Kidney epithelial cell (primary cell): ENCODE measurements at places on chromosomes 1 and 21. TPM values are rescaled to one million over a fixed set of nuclear protein-coding genes. Genes with fewer than 3 reads are reported as not detected.

DNA sequence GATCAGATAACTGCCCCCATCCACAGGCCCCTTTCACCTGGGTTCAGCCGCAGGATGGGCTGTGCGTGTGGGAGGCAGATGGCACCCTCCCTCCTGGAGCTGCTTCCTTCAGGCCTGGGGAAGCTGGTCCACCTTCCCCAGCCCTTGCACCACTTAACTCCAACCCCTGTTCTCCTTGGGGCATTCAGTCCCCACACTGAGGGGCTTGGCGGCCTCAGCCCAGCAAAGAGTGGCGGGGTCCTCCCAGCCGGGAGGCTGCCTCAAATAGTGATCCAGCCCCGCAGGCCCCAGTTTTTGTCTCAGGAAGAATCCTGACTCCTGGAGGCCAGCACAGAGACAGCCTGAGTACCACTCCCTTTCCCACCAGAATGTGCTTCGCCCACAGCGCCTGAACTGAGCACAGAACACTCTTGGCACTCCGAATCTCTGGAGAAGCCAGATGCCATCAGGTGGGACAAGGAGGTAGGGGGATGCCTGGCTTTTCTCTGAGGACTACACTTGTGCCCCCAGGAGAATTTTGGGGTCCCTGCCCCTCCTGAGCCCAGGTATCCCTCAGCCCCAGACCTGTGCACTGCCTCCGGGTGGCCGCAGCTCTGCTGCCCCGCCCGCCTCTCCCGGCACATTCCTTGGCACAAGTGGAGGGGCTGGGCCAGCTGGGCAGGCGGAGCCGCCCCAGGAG lies 936 bp downstream of the PAQR6 start:
- no peak for DNase-seq

- DNase-seq = no peak
Observed at GRCh38 chr21:16840538-16840937, 672.3 kb upstream of the CXADR start.

SELP gene
- not detected in 2 replicates for total RNA-seq

GRCh38 chr1:147748676-147749350 lies 11.6 kb downstream of the GJA5 start:
- DNase-seq = no peak

DNA sequence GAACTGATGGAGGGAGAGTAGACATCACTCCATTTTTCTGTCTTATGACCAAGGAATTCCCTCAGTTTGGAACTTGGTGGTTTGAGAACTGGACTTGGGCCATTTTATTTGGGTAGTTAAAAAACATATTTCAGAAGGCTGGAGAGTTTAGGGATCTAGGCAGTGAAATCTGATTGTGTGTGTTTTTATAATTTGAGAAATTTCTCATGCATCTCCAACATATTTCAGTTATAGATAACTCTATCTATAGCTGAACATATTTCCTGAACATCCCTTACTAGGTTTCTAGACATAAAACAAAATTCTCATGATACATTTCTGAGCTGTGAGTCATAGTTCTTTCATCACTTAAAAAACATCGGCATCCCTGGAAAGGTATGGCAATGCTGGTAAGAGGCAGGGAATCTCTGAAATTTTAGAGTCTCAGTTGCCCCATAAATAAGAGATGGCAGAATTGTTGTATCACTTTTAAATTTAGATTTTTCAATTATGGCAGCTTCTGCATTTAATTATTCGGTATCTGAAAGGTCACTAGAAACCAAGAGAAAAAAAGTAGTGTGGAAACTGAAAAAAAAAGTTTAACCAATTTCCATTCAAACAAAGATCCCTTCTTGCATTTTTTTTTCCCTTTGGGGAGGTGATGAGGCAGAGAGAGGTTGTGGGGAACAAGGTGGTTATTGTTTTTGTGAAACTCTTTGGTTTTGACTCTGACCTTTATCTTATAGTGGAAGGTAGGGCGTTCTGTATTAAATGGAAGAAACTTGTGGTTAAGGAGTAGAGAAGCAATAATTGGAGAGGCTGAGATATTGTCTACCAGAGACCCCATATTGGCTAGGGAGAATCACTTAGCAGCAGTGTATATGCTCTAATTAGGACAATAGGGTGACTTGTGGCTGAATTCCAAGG lies 102.9 kb downstream of the FASLG start:
- DNase-seq = no peak

DNA sequence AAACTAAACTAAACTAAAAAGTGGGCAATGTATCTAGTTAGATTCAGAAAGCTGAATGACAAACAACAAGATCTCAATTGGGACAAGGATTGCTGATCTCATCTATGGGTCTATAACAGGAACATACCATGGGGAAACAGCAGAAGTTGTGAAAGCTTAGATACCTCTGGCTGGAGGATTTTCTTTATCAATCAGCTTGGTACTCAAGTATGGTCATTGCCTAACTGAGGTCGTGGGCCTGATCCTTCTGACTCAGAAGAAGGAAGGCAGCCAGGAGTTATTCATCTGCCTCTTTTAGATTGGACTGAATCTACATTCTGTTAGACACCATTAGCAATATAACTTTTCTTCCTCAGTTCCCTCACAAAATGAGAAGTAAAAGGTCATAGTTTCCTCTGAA lies 39.7 kb downstream of the DNTTIP2 start:
- no peak for DNase-seq

- no peak for DNase-seq
Observed at GRCh38 chr1:164563721-164564360, 4.9 kb downstream of the PBX1 start.

RAP1GAP gene
- total RNA-seq = 7.1 and 9.0 TPM in 2 replicates

DNA sequence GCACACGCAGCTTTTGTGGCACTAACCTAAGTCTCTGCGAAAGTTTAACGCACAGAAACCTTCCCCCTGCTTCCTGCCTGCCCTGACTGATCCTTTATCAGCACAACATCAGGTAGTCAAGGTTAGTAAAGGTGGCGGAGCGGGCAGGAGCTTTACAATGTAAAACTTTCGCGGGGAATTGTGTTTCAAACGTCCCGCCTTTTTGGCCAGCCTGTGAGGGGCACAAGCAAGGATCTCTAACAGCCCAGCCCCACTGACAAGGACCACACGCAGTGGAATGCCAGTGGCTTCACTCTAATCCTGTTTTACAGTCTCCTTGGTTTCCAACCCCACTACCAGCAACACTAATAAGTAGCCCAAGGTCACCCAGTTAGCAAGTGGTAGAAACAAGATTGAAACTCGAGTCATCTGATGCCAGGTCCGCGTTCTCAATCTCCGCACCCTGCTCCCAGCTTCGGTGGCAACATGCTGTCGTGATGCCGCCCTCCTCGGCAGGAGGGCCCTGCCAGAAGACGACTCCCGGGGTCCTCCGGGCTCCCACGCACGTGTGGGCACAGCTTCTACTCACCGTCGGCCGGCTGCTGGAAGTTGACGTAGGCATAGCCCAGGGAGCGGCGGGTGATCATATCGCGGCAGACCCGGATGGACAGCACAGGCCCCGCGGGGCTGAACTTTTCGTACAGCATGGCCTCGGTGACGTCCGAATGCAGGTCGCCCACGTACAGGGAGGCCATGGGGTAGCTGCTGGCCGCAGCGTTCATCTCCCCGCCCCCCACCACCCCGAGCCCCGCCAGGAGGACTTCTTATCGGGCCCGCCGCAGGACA lies 1.2 kb downstream of the PABPC4 start:
- DNase-seq = no peak

DNA sequence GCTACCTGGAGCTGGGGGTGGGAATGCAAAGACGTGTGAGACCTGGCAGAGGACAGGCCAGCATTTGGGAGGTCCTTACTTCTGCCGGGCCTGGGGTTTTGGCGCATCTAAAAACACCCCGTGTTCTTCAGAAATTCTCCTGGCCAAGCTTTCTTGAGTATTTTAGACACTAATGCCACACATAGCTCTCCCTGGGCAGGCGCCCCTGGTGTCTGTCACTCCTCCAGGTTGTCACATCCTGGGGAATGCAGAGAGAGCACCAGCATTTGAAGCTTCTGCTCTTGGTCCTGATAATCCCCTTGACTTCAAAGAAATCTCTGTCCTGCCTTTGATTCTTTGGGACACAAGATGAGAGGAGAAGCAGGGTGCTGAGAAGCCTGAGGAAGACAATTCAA lies 6.0 kb downstream of the CAPN9 start:
- DNase-seq = no peak

HLX gene
- total RNA-seq = 0.68 and 3.2 TPM in 2 replicates

DNA sequence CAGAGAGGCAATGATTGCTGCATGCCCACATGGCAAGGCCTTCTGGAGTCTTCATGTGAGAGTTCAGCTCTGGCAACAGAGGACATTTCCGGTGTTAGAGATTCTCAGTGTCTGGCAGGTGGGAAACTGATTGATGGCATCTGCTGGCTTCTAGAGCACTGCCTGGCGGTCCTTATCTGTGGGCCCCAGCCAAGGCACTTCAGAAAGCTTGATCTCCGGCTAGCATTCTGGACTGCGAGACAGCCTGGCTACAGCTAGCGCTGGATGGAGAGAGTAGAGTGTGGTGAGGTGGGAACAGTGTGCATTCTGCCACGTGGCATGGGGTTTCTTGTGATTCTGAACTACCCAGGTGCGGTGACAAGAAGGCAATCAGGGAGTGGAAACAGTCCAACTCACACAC lies 9.4 kb downstream of the ZNF678 start:
- no peak for DNase-seq

NCMAP gene
- total RNA-seq = 1.2 and 1.5 TPM in 2 replicates

GRCh38 chr1:172774561-172774960 lies 115.7 kb downstream of the FASLG start:
- DNase-seq = no peak

DNA sequence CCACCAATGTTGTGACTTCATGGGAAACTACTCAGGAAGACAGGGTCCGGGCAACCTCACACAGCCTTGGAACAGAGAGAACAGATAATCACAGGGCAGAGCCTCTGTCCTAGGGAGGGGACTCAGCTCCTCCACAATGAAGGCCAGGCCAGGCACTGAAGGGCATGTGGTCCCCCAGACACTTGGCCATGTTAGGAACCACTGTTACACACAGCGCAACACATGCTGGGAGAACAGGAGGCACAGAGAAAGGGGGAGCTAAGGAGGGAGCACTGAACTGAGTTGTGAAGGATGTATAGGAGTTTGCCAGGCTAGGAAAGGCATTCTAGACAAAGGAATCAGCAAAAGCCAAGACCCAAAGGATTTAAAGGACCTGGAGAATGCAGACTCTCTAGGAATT lies 127.6 kb downstream of the DMRTB1 start:
- DNase-seq = no peak

TTC22 gene
- total RNA-seq = 5.3 and 5.7 TPM in 2 replicates

OR2L2 gene
- not detected in 2 replicates for total RNA-seq

HP1BP3 gene
- 101 and 122 TPM in 2 replicates for total RNA-seq

DNA sequence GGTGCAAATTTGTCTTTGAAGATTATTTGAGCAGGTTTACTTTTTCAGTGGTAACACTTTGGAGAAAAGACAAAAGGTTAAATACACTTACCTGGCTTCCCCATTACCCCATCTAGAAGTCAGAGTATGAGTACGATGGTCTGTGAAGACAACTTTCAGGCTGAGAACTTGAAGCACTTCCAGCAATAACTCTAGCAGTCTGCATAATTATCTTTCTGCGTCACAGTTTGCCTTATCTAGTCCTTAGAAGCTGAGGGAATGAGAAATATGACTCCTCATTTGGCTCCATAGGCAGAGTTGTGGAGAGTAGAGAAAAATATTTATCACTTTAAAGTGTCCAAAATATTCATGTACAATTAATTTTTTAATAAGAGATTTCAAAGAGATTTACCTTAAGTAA lies 323.4 kb upstream of the CAMK1G start:
- no peak for DNase-seq

GRCh38 chr1:170321113-170321512 lies 175.4 kb downstream of the NTMT2 start:
- no peak for DNase-seq

GRCh38 chr1:168509875-168510791 lies 33.7 kb downstream of the XCL2 start:
- no peak for DNase-seq

ZNF695 gene
- total RNA-seq = 2.2 and 2.9 TPM in 2 replicates

DNA sequence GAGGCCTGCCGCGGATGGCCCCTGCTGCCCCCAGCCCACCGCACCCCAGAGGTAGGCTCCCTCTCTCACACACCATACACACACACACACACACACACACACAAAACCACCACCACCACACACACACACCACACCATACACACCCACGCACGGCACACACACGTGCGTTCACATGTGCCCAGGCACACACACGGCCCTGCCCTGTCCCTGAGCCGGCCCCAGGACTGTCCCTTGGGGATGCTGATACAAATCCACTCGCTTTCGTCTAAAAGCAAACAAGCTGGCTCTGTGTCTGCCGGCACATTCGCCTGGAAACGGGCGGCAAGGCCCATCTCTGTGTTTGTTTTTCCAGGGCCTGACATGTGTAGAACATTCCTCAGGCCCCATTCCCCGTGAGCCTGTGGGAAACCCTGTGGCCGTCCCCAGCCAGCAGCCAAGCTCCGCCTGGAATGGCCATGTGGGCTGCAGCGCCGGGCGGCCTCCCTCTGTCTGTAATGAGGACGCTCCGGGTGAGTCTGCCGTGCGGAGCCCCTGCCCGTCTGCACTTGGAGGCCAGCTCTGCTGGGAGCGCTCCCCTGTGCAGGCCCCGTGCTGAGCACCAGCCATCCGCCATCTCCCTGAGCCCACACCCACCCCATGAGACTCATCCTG lies 67.4 kb downstream of the DMRTB1 start:
- no peak for DNase-seq

NECAP2 gene
- total RNA-seq = 135 and 145 TPM in 2 replicates

CAMK2N1 gene
- 39.8 and 42.6 TPM in 2 replicates for total RNA-seq

GRCh38 chr1:50873458-50874187 lies 86.4 kb downstream of the FAF1 start:
- peak; percentile 23 for DNase-seq

RAB7B gene
- total RNA-seq = 0.13 TPM in 1 of 2 replicates, not detected in the other

GRCh38 chr1:24699628-24700027 lies 45.6 kb upstream of the CLIC4 start:
- DNase-seq = no peak

GRCh38 chr1:166089804-166090203 lies 77.0 kb downstream of the FAM78B start:
- no peak for DNase-seq

DNA sequence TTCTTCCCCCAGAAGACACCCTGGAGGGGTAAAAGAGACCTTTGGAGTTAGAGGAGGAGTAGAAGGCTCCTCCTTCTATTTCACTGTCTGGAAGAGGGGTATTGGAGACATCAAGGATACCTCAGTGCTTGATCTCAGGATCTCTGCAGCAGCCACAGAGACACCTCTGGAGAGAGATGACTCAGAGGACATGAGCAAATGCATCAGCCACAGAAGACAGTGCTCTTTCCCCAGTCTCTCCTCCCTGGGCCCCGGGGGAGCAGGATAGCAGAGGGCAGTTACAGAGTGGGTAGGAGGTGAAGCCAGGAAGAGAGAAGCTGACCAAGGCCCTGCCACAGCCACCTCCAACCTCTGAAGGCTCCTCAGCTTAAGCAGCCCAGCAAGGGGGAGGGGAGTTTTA lies 15.3 kb upstream of the TEDDM1 start:
- no peak for DNase-seq

OLFML2B gene
- total RNA-seq = 3.1 and 5.5 TPM in 2 replicates

AGMAT gene
- 0.75 and 0.96 TPM in 2 replicates for total RNA-seq

- DNase-seq = no peak
Observed at GRCh38 chr1:30881319-30882181, 27.0 kb downstream of the SDC3 start.

DNA sequence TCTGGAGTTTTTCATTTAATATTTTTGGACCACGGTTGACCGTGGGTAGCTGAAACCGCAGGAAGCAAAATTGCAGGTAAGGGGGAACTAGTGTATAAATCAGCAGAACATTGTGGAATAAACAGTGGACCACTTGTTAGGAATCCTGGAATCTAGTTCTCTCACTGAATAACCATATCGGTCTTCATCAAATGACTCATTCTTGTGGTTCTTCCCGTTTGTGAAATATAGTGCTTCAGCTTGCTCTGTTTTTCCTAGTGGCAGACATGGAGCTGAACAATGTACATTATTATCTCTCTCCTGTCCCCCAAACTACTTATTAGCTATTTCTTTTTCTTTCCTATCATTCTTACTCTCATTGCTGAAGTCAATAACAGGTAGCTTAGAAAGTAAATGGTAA lies 61.9 kb downstream of the HSPA13 start:
- no peak for DNase-seq
